ENCODE measurements at places on chromosomes 1 and 21. TPM values are rescaled to one million over a fixed set of nuclear protein-coding genes. Genes with fewer than 3 reads are reported as not detected.
A peak's percentile ranks its signal among the peaks of the same experiment; 100 is the strongest.

DNA sequence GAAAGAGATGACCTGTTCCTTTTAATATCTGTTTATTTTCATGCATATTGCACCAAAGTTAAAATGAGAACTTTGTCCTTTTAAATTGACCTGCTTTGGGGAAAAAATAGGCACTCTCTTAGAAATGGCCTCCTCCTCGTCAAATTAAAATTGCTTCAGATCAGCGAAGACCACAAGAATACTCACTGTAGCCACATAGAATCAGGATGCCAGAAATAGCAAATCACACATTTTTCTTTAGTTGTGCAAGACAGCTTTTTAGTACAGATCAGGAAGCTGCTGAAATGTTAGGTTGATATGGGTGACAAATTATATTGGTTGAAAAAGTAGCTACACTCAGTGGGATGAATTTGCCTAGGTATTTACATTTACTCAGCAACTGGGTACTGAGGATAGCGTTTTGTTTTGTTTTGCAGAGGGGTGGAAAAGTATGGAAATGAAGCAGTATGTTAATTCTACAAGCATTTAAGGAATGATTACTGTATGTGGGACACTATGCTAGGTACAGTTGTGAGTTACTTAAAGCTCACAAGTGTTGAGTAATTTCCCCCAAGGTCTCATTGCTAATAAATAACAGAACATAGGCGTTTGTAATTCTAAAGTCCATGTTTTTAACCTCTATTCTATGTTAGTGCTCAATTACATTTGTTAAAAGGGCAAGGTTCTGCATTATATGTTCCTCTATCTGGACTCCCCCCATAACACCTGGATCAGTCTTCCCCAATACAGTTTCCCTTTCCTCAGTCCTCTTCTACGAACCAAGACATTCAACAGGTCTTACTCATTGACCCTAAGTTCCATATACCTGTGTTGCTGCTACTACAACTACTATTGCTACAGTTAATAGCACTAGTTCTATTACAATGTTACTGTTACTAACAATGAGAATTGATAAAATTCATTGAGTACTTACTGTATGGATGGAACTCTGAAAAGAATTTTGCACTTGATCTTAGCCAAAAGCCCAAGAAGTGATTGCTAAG is 99.4 kb upstream of the S1PR1 start:
- no peak for DNase-seq

The WDR64 gene
- total RNA-seq: not detected

- DNase-seq: no peak
These were observed 15.7 kb downstream of the RCC2 start for GRCh38 chr1:17423781-17424245.

DNA sequence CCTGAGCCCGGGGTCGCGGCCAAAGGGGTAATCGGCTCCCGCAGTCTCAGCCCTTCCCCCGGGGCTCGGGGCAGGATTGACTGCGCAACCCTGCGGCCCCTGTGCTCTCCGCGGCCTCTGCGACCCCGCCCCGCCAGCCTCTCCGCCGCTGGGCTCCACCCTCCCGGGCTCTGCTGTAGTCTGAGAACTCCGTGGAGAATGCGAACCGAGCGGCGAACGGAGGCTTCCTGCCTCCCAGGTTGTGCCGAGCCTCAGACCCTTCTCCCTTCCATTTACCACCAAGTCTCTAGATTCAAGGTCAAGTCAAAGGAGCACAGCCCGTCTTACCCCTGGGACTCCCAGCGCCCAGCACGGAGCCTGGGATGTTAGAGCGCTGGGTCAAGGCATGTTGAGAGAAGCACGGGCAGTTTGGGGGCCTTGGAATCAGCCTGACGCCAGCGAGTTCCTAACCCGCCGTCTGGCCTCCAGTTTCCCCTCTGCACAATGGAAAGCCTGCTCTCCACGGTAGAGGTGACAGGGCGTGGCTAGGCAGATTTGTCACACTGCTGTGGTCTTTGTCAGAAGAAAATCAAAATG is 3.0 kb downstream of the ATP2B4 start:
- DNase-seq: peak; percentile 92

- peak; percentile 53 for DNase-seq
These were observed 238.2 kb downstream of the PTPRU start for GRCh38 chr1:29474274-29475244.

GRCh38 chr1:117188170-117188815 is 22.4 kb downstream of the VTCN1 start:
- DNase-seq: no peak

DNA sequence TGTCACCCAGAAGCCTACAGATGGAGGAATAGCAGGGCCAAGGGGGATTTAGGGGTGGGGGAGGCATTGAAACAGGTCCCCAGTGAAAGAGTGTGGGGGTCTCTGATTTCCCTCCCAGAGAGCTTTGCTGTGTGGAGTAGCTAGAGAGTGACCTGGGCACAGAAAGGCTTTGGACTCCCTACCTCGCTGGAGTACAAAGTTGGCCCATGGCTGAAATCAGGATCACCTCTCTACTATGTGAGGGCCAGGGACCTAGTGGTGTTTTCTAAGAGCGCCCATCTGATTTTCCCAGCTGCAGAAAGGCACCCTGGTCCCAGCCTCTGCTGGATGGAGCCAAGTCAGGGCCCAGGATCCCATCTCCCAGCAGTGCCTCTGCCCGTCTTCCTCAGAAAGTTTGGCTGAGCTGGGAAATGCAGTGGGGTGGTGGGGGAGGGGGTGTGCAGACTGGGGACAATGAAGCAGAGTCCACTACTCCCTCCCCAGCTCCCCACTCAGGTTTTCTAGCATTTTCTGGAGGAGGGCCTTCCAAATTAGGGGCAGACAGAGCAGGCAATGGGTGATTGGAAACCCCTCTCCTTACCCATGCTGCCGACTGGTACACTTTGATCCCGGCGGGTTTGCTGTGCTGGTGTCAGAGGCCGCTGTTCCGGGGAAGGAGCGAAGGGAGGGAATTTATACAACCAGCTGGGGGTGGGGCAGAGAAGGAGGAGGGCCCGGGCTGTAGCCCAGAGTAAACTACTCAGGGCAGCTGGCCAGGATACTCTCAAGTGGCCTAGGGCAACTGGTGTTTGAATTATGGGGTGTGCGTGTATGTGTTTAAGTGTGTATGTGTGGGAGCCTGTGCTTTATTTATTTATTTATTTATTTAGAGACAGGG is at the start of gene SELENBP1:
SELENBP1 (minus strand) TSS at position 648 of the 877 bp plus-strand sequence; CDS start at position 584, 64 bp downstream.
- peak; percentile 91 for DNase-seq

- DNase-seq: no peak
These were observed 1594.3 kb downstream of the PLA2G4A start for GRCh38 chr1:188423073-188423472.

GRCh38 chr1:27891196-27891889 is 19.0 kb downstream of the THEMIS2 start:
- no peak for DNase-seq

DNA sequence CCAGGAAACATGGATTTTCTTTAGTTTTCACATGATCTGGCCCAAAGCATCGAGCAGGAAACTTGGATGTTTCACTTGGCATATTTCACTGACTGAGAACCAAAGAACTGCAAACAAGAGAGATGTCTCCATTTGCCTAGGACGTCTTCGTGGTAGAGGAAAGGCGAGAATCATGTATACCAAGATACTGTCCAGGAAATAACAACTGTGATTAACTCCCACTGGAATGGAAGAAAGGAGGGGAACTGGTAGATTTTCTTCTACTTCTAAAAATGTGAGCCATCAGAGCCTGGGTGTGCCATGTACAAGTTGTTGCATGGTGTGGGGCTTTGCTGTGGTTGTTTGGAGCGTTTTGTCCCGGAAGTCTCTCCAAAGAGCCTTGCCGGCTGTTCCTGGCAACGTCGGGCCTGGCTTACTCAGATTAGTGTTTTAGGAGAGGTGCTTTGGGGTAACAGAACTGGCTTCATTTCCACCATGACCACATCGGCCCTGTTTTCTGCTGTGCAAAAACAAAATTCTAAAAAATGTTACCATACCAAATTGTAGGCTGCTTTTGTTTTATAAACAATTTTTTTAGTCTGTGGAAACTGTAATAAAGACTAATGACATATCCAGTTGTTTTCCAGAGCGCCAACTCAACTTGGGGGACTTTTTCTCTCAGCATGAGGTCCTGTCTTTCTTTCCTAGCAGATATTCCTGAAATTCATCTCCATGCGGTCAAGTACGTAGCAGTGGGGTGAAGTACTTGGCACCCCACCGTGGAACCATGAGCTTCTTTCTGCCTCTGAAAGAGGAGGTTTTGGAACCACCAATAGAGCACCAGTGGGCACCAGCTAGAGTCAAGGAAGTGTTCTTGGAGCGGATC is 118.3 kb downstream of the TM2D1 start:
- DNase-seq: no peak

GRCh38 chr1:61320575-61320974 is 238.2 kb downstream of the NFIA start:
- no peak for DNase-seq

DNA sequence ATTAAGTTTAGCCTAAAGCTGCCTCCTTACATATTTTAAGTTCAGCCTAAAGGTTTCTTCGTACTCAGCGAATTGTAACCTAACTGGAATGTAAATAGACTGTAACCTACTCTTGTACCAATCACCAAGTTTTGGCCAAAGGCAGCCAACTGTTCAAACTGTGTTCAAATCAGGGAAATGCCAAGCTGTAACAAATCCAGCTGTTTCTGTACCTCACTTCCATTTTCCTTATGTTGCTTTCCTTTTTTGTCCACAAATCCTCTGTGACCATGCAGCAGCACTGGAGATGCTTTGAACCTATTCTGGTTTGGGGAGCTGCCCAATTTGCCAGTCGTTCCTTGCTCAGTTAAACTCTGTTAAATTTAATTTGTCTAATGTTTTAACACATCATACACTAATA is 3.2 kb upstream of the APOBEC4 start:
- no peak for DNase-seq

- DNase-seq: no peak
These were observed 148.1 kb downstream of the TTLL7 start for GRCh38 chr1:83850834-83851233.

GRCh38 chr1:70364439-70364838 is 9.9 kb upstream of the ANKRD13C start:
- no peak for DNase-seq

The FAM72C gene
- total RNA-seq: 0.19 TPM

- no peak for DNase-seq
These were observed 1.7 kb downstream of the ATP1B1 start for GRCh38 chr1:169108223-169108622.

- DNase-seq: no peak
These were observed 31.8 kb downstream of the RUNX1 start for GRCh38 chr21:35017256-35017655.

DNA sequence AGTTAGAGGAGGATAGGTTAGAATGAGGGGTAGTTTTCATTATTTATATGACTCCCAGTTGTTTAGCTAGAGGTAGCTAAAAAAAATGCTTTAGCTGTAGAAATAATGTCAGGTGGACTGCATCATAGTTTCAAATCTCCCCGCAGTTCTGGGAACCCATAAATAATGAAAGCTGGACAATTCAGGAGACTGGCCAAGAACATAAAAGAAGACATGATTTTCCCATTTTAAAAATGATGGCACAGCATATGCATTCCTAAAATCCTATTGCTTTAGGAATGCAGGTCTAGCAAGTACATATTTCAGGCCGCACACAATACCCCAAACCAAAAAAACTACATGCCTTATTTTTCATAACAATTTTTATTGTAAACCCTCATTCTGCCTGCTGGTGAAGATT is 143.3 kb downstream of the CTH start:
- no peak for DNase-seq

The DDAH1 gene
- 15.4 TPM for total RNA-seq

DNA sequence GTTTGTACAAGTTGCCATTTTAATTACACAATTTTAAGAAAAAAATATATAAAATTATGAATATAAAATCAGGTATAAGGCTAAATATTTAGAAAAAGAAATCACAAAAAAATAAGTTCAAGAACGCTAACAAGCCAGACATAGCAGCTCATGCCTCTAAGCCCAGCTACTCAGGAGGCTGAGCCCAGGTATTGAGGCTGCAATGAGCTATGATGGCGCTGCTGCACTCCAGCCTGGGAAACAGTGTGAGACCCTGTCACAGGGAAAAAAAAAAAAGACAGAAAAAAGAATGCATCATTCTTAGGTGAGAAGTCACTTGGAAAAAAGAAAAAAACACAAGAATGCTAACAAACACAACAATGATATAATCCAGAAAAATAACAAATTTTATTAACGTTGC is 112.3 kb upstream of the PRDX6 start:
- no peak for DNase-seq

GRCh38 chr1:185337246-185337645 is 20.2 kb upstream of the IVNS1ABP start:
- DNase-seq: no peak

The GJA9 gene
- total RNA-seq: not detected

DNA sequence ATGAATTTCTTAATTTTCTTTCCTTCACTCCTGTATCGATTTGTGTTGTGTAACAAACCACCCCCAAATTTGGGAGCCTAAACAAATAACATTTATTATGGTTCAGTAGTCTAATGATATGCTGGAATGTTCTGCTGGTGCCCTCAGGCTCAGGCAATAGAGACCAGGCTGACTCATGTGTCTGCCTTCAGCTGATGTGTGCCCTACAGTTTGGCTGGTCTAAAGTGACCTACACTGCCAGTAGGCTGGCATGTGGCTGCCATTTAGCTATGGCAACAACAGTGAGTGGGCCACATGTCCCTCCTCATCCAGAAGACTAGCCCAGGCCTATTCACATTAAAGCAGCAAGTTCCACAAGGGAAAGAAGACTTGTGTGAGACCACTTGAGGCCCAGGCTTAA is 115.8 kb downstream of the PTPRC start:
- no peak for DNase-seq

GRCh38 chr1:77355010-77355409 is 73.2 kb downstream of the AK5 start:
- DNase-seq: no peak

- DNase-seq: no peak
These were observed 100.0 kb downstream of the ETS2 start for GRCh38 chr21:38905752-38906151.

The SPRR3 gene
- total RNA-seq: not detected

The PGLYRP4 gene
- total RNA-seq: not detected

The KRTAP11-1 gene
- total RNA-seq: not detected
